ENCODE measurements at places on chromosomes 7 and 10.

GRCh38 chr7:82331234-82331633 lies 112.3 kb downstream of the CACNA2D1 start:
- DNase-seq: no peak

DNA sequence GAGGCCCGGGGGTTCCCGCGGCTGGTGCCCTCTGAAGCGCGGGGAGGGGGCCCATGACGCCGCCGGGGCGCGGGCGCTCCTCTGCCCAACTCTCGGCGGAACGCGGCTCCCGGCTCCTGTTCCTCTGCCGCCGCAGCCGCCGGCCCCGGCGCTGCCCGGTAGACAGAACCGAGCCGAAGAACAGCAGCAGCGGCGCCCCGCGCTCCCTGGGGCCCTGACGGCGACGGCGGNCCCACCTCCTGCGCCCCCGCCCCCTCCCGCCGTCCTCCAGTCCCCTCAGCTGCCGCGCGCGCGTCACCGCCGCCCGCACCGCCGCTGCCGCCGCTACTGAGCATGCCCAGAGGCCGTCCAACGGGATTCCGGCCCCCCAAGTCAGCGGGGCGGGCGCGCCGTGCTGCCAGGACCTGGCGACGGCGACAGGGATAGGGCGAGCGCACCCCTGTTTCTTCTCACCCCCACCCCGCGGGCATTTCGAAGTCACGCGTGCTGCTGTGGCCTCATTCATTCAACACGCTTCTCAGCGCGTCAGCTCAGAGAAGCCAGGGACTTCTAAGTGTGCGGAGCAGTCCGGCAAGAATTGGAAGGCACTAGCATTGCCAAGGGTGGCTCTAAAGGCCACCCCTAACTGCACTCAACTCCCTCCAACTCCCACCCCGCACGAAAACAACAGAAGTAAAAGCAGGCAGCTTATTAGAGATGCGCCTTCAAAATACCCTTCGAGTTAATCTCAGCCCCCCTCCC lies at the start of gene IPMK:
Gene IPMK, minus strand, starts transcription at position 182 of the 741 bp plus-strand sequence. CDS start 283 bp downstream, outside the sequence.
- peak; percentile 90 for DNase-seq

- peak; percentile 68 for DNase-seq
These were observed 279.7 kb downstream of the USP6NL start for GRCh38 chr10:11331726-11332125.

DNA sequence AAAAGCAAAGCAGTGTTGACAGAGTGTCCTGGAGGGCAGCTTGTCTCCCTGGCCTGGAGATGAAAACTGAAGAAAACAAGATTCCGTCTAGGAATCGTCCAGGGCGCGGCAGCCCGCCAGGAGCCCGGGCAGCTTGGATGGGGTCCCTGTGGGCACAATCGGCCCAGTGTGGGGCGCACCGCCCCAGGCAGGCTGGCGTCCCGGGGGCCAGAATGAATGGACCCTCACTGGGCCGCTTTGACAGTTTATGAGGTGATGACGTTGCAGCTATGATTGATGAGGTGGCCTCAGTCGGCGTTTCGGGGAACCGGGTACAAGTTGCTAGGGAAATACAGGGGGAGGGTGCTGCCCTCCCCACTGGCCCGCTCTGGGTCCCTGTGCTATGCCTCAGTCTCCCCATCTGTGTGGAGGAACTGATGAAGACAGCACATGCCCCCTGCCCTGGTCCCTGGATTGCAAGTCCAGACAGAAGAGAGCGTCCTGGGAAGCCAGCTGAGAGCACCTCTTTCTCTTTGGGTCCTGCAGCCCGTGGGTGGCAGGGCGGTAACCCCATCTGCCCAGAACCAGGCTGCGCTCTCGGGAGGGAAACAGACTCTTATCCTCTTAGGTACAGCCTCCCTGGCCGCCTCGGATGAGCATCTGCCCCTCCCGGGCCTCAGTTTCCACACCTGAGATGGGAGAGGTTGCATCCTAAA lies 131.3 kb downstream of the LHPP start:
- DNase-seq: no peak

DNA sequence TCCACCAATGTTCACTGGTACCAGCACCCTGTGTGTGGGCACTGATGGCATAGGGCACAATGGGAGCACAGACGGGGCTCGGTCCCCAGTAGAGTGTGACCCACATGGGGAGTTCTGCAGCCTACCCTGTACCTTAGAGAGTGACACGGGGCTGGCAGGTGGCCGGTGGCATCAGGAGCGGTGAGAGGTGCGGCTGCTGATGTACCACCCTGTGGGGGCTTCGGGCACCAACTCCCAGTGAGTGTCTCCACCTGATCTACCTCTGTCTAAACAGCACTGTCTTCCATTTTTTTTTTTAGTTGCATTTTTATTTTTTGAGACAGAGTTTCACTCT lies 4.1 kb downstream of the JAKMIP3 start:
- no peak for DNase-seq

DNA sequence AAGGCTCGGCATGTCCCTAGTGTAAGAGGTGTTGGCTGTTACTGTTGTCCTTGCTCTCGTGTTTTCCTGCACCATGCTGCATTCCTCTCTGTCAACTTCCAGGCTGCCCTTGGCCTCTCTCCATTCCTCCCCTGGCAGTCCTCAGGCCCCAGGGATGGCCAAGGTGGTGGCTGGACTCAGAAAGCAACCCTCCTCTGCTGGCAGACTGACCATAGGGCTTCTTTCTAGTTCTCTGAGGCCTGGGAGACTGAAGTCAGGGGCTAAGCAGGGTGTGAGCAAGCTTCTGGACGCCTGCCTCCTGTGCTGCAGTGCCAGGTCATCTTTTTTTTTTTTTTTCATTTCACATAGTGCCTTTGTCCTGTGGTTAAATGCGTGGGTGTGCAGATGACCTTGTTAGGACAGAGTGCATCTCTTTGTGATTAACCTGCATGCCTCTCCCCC lies 72.0 kb downstream of the GOLGA7B start:
- DNase-seq: no peak

GRCh38 chr7:157979636-157980340 lies 607.8 kb downstream of the PTPRN2 start:
- DNase-seq: no peak

DNA sequence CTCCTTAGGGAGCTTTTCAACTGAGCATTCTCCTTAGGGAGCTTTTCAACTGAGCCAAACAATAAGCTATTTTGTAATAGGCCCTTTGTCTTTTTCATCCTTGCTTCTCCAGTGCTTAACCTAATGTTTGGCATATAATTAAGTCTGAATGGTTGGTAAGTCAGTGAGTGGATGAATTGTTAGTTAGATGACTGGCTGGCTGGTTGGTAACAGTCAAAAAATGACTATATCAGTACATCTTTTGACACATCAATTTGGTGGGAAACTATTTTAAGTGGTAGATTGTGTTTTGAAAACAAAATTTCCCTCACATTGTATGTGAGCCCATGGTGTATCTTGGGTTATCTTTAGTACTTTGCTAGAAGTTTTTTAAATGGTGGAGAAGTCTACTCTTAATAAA lies 16.4 kb downstream of the ING3 start:
- no peak for DNase-seq

- DNase-seq: no peak
These were observed 484.5 kb upstream of the ZMIZ1 start for GRCh38 chr10:78584266-78584665.

- no peak for DNase-seq
These were observed 88.8 kb downstream of the NRBF2 start for GRCh38 chr10:63221950-63222349.

DNA sequence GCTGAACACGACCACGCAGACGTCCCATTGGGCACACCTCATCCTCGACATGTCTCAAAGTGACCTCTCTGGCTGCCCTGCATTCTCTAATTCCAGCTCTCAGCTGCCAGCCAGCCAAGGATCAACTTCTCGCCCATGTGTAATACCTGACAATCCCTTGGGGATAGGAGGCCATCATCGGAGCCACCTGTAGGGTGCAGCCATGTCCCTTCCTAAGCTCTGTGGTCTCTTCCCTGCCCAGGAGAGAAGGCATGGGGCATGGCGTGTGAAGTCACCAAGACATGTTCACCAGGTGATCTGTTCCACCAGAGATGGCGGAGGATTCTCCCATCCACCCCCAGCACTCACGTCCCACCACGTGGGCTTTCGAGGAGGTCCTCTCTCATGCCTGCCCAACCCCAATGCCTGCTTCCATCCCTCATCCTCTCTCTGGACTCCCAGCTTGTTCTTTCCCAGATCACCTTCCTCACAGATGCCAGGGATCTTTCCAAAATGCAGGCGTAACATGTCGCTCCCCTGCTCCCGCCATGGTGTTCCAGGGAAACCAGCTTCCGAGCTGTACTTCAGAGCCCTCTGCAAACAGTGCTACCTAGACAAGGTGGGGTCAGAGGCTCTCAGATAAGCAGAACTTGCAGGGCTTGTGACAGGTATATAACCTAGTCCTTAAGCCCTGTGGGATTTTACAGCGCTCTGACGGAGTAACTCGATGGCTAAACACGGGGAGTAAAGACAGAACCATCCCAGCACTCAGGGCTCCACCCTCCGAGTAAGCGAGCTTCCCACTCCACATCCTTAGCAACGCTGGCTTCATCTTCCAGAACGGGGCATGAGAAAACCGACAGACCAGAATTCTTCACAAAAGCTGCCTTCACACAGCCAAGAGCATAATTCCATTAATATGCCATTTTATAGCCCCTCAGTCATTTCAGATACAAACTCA lies 41.1 kb downstream of the BRI3 start:
- DNase-seq: no peak

DNA sequence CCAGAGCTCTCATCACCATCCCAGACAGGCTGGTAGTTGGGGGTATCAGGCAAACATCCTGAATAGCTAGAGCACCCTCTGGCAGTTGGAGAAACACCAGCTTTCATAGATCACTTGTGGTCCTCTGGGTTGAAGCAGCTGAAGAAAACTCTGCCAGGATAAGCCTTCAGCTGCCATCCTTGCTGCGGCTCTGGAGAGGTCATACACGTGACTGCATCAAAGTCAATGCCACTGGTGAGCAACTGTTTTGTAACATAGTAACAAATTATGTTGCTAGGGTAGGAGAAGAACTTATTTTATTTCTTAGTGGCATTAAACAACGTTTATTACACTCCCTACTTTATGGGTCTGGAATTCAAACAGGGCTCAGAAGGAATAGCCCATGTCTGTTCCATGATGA lies 19.2 kb upstream of the PANK1 start:
- no peak for DNase-seq
